ENCODE measurements at places on chromosomes 11 and 22.
A peak's percentile ranks its signal among the peaks of the same experiment; 100 is the strongest.

DNA sequence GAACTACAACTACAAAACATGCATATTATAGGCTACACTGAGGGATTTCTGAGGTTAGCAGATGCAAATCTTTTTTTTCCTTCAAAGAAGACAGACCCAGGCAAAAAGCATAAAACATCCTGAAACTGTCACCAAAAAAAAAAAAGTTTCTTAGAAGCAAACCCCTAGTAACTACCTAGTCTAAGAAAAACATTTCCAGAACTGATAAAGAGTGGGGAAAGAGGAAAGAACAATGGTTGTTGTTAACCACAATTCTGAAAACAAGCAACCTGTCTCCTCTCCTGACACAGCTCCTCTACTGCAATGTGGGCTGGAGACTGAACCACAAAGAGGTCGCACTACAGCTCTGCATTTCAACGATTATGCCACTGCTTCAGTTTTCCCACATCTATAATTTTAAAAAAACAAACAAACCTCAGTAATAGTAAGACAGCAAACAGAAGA is 15.0 kb downstream of the DENND5A start:
- DNase-seq, result peak; percentile 23

DNA sequence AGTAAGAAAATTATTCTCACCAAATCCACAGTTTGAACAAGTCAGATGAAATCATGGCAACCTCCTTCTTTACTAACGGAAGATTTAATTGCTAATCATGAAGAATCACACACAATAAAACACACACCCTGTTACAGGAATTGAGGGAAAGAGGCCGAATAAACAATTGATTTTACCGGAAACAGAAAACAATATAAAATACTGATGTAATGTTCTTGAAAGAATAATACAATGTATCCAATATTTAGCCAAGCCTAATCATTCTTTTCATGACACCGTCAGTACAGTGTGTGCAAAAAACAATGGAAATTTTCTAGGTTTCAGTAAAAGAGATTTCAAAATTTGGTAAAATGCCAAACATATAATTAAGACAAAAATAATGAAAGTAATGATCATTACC is 23.4 kb downstream of the ASRGL1 start:
- DNase-seq, result no peak

GRCh38 chr11:35272391-35272902 is 133.5 kb downstream of the CD44 start:
- DNase-seq, result no peak

DNA sequence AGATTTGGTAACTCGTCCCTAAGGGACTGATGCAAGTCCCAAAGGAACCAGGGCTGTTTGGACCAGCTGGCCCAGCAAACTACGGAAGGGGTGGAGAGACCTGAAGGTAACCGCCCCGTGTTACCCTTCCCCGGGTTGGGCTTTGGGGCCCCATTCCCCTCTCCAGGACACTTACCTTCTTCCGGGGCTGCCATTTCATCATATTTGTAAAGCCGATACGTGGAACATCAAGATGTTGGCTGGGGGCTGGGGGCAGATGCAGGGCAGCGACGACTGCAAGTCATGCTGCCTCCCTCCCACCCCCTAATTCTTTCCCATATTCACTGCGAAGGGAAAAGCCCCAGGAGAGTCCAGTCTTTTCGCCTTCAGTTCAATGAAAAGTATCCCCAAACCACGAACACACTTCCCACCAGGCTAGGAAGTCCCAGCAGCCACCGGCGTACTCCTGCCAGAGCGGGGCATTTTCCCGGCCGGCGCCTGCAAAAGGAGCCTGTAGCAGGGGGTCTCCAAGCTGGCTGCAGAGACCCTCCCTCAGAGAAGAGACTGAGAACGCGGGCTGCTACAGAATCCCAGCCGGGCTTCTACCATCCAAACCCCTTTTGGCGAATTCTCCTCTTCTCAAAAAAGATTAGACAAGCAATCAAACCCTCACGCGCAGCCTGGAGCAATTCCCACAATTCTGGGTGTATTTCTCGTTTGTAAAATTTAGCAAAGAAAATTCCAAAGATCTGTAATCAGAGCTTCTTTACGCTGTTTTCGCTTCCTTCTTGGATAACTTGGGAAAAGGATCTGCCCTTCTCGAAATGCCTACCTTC is 236.7 kb downstream of the TTC28 start:
- no peak for DNase-seq

DNA sequence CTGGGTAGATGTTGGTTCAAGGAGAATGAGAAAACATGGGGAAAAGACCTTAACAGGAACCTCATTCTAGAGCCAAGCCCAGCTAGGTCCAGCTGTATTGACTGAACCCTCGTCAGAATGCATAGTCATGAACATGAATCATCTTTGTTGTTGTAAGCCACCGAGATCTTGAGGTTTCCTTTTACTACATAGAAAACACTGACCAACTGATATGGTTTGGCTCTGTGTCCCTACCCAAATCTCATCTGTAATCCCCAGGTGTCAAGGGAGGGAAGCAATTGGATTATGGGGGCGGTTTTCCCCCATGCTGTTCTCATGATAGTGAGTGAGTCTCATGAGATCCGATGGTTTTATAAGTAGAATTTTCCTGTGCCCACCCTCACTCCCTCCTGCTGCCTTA is 19.4 kb upstream of the PHOX2A start:
- no peak for DNase-seq

DNA sequence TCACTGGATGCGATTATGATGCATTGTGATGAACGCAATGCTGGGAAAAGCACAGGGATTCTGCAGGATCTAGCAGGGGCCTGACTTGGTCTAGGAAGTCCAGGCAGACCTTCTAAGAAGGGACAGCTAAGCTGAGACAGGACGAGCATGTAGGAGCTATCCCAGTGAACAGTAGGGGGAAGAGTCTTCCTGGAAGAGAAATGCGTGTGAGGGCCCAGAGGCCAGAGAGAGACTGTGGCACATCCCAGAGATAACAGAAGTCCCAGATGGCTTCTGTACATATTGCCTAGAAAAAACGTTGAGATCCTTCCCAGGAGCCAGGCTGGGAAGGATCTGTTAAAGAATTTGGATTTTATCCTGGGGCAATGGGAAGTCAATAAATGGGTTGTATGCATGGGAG is 24.6 kb downstream of the RCN1 start:
- no peak for DNase-seq

GRCh38 chr22:39622881-39623367 is 52.4 kb downstream of the CACNA1I start:
- DNase-seq, result no peak

DNA sequence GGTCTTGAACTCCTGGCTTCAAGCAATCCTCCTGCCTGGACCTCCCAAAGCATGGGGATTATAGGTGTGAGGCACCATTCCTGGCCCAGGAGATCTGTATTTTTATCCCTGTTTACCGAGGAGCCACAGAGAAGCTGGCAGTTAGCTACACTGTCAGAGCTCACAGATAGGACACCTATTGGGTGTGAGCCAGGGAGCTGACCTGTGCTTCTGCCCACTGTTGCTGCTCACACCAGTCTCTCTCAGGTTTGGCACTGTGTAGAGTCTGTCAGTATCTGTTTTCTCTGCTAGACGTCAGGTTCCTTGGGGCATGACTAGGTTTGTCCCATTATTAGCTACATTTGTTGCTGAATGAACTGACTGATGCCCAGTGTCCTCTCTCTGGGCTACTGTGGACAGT is 17.5 kb downstream of the PPP6R2 start:
- DNase-seq, result no peak

DNA sequence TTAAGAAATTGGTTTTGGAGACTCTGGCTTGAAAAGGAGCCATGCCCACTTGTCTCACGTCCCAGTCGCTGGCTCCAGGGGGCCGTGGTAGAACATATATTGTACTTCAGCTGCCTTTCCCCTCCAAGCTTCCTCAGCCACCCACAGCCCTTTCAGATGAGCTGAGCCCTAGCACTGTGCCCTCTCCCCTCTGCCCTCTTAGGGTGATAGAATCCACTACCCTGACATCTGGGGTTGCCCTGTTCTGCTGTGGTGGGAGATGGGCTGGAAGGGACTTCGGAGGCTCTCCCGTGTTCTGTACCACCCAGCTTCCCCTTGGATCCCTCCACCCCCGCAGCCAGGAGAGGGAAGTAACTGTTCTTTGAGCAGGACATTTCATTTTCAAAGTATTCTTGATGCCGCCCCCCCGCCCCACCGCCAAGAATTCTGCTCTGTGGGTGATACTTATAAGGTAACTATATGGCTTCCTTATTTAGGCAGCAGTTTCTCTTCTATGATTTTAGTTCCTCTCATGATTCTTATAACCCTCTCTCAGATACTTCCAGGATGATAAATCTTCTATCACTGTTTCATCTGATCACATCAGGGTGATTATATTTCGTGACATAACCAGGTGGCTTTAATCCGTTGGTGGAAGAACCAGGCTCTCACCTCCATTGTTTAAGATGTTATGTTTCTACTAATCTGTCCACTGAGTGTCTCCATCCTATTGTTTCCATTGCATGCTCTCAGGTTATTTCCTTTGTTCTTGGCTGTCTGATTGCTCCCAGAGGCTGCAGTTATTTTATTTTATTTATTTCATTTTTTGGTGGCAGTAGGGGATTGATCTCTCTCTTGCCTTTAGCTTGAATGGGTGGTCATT is 24.1 kb downstream of the ZBTB16 start:
- no peak for DNase-seq

DNA sequence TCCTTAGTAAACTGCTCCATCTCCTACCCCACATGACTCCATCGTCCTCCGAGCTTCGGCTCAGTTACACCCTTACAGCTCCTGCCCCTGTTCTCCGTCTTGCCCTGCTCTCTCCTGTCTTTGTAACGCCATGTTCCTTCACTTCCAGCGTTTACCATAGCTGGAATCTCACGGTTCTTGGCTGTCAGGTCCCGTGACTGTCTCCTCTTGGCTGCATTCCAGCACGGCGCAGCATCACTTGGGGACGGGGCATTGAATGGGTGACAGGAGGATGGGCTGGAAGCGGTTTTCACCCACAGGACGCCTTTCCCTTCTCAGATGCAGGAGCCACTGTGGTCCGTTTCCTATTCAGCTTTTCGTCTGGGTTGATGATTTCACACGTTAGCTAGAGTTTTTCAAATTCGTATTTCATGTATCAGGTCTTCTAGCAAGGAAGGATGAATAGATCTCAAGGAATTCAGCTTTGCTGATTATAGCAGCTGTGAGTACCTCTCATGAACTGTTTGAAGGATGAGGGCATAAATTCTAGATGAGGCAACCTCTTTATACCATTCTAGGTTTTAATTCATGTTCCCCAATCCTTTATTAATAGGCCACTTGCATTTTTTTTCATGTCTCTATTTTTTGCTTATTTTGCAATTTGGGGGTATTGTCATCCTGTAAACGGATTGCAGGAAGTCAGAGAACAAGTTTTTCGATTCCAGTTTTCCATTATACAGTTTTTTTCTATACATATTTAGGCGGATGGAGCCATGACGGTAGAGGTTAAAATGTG is 29.1 kb downstream of the ZBED4 start:
- DNase-seq, result no peak

GRCh38 chr11:111128076-111128870 is 117.3 kb upstream of the POU2AF2 start:
- no peak for DNase-seq

Data from NCI-H2227 treated with DMSO at 0.1 percent for 48 hours (cell line).